ENCODE measurements at places on chromosomes 2 and 18.

- DNase-seq, result no peak
Observed at GRCh38 chr2:180677930-180678624, 302.3 kb upstream of the UBE2E3 start.

DNA sequence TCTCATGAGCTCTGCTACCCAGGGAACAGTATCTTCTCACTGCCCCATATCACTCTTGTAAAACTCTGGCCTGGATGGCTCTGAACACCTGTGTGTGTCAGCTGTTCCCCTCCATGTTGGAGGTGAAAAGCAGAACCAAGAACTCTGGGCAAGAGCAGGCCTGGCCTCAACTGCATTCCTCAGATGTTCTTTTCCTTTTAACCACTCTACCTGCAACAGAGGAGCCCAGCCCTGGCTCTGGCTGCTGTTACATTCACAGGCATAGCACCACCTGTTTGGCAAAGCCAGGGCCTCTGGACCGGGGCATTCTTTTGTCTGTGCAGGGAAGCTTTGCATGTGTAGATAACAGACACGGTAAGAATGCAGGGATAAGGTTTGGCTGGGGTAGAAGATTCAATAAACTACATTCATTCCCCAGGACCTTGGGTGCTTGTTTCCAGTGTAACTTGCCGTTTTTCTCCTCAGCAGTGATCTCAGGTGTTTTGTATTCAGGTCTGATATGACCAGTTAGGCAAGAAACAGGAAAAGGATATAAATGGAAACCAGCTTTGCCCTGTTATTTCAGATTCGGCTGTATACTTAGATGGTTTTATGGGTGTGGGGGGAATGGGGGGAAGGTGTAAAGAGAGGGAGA is 95.1 kb downstream of the SPTBN1 start:
- DNase-seq, result no peak

GRCh38 chr18:79616651-79617510 is 62.7 kb upstream of the CTDP1 start:
- peak; percentile 53 for DNase-seq

- no peak for DNase-seq
Observed at GRCh38 chr2:150686391-150686790, 198.9 kb upstream of the RND3 start.

DNA sequence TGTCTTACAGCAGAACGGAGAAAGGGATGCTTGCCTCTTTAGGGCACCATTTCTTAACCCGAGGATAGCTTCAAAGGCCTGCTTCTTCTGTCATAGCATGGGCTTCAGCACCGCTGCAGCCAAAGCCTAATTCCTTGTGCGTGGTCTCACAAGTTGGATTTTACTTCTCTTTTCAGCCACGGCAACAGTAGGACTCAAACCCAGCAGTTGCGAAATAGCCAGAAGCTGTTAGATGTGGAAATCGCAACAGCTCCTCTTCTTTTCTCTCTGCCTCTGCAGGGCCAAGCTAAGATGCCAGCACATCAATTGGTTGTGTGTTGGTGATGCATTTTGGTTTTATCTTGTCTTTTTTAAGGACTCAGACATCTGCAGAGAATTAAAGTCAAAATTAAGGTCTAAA is 3.1 kb downstream of the NRXN1 start:
- no peak for DNase-seq

- DNase-seq, result peak; percentile 25
Observed at GRCh38 chr2:127453392-127454171, 35.4 kb downstream of the PROC start.
